ENCODE measurements at places on chromosomes 3 and 15. TPM values are rescaled to one million over a fixed set of nuclear protein-coding genes. Genes with fewer than 3 reads are reported as not detected.
A peak's percentile ranks its signal among the peaks of the same experiment; 100 is the strongest.

PLA2G4D gene
- 0.09 TPM for polyA plus RNA-seq

CADM2 gene
- polyA plus RNA-seq = 3.0 TPM

DNA sequence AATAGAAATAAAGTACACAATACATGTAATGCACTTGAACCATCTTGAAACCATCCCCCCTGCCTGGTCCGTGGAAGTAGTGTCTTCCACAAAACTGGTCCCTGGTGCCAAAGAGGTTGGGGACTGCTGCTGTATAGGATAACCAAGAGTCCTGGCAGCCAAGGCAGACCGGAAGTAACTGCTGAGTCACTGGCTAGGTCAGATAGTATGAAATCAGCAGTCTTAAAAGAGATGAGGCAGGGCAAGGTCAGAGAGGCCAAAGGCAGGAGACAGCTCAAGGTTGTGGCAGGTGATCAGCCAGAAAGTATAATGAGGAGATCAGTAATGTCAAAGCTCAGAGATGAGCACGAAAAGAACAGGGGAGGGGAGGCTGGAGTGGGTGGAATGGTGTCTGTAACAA lies 60.2 kb downstream of the MAP3K13 start:
- no peak for DNase-seq

DNA sequence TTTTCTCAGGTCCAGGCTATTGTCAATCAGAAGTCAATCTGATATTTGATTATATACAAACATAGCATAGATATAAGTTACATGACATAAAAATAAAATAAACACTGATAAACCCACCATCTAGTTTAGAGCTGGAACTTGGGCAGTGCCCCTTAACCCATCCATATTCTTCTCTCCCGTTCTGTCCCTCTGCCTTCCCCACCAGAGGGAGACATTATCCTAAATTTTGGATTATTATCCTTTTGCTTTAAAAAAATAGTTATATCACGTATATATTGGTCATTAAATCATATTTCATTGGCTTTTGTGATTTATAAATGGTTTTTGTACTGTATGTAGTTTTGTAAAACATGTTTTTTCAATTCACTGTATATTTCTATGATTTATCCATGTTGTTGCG lies 107.9 kb downstream of the GMPS start:
- DNase-seq = no peak

DNA sequence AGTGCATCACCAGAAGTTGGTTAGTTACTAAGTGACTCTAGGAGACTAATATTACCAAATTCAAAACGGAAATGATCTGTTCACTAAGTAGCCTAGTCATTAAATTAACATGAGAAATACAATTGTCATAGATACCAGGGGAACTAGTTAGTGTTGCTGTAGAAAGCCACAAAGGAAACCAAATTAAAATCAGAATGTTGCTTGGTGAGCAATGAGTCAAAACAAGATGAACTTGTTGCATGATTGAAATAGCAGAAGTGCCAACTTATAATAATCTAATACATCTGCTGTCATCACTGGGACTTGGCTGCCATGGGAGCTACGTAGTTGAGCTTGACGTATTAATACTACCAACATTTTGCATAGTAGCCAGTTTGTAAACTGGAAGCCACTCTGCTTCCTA lies 458.1 kb downstream of the DIPK2A start:
- no peak for DNase-seq

- no peak for DNase-seq
These were observed 43.2 kb downstream of the CMTM8 start for GRCh38 chr3:32281570-32282106.

GRCh38 chr3:132062535-132062934 lies 27.7 kb upstream of the CPNE4 start:
- DNase-seq = no peak

DNA sequence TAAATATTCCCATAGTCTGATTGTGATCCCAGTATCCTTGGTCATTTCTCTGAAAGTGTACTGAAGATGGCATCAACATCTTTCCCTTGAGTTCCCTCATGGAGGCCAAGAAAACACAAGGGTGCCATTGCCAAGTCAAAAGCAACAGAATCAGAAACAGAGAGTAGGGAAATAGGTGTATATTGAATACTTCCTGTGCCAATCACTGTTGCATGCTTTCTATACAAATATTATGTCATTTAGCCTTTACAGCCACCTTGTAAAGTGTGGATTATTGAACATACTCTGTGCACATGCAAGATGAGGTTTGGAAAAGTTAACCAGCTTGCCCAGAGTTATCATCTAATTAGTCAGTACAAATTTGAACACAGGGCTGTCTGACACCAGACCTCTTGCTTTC lies 117.9 kb downstream of the MAP2K5 start:
- DNase-seq = no peak

DNA sequence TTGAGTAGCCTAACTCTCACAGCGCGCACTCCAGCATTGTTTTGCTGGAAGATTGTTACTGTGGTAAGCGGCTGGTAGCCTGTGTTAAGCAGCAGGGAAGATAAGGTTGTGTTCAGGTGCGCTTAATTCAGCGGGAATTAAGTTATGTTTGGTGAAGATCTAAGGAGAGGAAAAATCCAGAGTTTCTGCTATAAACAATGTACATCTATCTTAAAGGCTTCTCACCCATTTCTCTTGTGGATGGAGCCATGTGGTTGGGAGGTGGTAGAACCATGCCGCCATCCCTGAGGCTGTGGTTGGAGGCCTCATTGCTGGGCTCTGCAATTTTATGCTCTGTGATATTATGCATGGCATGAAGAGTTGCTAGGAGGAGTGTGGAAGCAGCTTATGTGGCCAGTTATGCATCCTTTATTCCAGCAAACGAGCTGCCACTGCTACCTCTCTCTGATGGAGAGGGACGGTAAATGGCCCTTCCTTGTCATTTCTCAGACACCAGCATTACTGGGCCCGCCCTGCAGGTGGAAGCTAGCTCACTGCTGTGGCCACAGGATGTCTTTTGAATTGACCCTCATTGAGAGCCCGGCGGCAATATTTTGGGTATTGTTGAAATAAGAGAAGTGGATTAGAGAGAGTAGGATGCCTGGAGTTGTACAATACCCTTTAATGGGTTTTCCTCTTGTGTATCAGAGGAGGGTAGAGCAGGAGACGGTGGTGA lies 1.3 kb downstream of the MINAR1 start:
- no peak for DNase-seq

GRCh38 chr15:61893146-61893545 lies 167.1 kb downstream of the VPS13C start:
- no peak for DNase-seq

DNA sequence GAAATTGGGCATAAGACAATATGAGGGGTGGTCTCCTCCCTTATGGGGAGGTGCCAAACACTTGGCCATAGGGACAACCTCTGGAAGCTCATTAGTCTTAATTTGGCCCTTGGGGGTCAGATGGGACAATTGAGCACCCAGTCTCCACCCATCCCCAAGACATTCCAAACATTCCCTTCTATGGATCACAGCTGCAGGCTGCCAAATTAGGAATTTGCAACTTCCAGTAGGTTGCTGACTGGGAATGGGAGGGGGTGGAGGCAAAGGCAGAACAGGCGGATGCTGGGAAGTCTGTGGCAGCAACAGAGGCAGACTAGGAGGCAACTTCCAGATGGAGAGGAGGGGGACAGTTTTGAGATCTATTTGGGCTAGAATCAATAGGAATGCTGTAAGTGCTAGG lies 1.4 kb upstream of the PDHB start:
- DNase-seq = peak; percentile 33

GRCh38 chr15:49185473-49185872 lies 15.4 kb downstream of the GALK2 start:
- DNase-seq = no peak

DNA sequence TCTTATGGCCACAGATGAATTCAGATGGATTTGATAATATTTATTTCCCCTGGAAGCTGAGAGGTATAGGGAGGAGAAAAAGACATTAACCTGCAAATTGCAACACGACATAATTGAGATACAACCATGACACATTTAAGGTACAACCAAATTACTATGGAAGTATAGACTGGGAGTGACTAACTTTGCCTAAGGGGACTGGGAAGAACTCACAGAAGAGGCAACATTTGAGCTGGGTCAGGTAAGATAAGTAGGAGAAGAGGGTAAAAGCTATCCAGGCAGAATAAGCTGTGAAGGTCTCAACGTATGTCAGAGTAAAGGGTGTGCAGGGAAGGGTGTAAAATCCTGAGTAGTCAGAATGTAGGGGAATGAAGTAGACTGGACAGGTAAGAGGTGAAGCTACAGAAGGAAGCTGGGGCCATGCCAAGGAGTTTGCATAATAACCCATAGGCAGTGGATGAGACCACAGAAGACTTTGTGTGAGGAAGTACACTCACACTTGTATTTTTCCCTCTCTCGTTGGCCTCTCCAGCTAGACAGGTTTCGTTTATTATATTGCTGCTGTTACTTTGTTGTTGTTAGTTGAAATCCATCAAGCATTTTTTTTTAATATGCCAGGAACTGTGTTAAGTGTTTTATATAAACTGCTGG lies 28.0 kb upstream of the PTX3 start:
- DNase-seq = no peak

GRCh38 chr15:89628301-89628700 lies 27.0 kb downstream of the KIF7 start:
- no peak for DNase-seq

Measured in muscle of leg (tissue), 16 donors.